ENCODE measurements at places on chromosomes 4 and X. TPM values are rescaled to one million over a fixed set of nuclear protein-coding genes. Genes with fewer than 3 reads are reported as not detected.

GRCh38 chr4:154590329-154591006, at the start of gene FGA:
TSS of gene FGA (minus strand) at chr4:154590742. CDS start at chr4:154590687, 55 bp downstream.
- H3K27ac ChIP-seq: no peak within 1 kb of the TSS
- no peak within 1 kb of the TSS for H3K4me3 ChIP-seq
- peaks cover 9% of the 10 kb centered on the region for H3K27me3 ChIP-seq
- no peaks in the 10 kb centered on the region for H3K4me1 ChIP-seq
- DNase-seq: no peak

The WDR17 gene
- 3.7 TPM for total RNA-seq

DNA sequence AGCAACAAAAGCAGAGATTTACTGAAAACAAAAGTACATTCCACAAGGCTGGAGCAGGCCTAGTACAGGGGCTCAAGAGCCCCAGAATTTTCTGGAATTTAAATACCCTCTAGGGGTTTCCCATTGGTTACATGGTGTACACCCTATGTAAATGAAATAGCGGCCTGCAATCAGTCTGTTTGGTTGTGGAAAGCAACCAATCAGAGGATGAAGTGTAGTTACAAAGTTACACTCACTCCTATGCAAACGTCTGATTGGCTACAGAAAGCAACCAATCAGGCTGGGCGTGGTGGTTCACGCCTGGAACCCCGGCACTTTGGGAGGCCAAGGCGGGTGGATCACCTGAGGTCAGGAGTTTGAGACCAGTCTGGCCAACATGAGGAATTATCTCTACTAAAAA, 13.8 kb upstream of the TXLNG start:
- H3K4me1 ChIP-seq: no peaks in the 10 kb centered on the region
- no peak overlapping the region for H3K4me3 ChIP-seq
- no peaks in the 10 kb centered on the region for H3K27me3 ChIP-seq
- no peak overlapping the region for H3K27ac ChIP-seq

The MAGEB17 gene
- not detected for total RNA-seq

DNA sequence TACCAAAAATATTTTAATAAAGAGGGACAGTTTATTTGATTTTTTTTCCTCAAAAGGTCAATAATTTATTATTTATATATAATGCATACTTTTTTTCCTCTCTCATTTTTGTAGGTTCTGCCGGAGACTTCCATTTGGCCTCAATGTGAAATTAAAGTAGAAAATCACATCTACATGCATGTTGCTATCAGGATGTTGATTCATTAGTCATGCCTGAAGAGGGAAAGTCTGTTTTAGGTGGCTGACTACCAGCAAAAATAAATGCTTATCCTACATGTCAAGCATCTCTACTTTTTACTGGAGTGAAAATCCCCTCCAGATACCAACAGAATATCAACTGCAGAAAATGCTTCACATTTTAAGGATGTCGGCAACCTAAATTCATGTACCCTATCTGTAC, 41.5 kb downstream of the KIAA0232 start:
- H3K27me3 ChIP-seq: no peaks in the 10 kb centered on the region
- H3K27ac ChIP-seq: no peak overlapping the region
- no peak overlapping the region for H3K4me3 ChIP-seq
- H3K4me1 ChIP-seq: no peaks in the 10 kb centered on the region
- no peak for DNase-seq
- no peaks in the 10 kb centered on the region for H3K36me3 ChIP-seq

DNA sequence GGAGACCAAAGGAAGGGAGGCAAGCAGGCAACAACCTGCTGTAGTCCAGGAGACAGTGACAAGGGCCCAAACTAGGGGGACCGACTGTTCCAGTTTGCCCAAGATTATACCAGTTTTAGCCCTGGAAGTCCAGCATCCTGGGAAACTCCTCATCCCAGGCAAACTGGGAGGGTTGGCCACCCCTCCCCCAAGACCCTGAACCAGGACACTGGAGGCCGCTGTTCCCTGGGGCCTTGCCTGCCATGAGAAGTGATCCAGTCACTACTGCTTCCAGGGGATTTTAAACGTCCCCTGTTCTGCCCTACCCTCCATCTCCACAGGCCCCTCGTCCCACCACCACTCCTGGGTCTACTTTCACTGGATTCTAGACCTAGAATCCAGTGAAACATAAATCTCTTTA, 4.3 kb upstream of the DGAT2L6 start:
- no peak for DNase-seq
- H3K27me3 ChIP-seq: no peaks in the 10 kb centered on the region
- no peak overlapping the region for H3K4me3 ChIP-seq
- H3K27ac ChIP-seq: no peak overlapping the region
- no peaks in the 10 kb centered on the region for H3K36me3 ChIP-seq

DNA sequence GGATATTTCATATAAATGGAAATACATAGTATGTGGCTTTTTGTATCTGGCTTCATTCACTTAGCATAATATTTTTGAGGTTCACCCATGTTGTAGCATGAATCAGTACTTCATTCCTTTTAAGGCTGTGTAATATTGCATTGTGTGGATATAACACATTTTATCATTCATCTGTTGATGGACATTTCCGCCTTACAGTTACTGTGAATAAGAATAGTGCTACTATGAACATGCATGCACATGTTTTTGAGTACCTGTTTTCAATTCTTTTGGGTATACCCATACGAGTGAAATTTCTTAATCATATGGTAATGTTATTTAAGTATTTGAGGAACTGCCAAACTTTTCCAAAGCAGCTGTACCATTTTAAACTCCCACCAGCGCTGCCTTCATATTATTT, 539.6 kb upstream of the DIPK2B start:
- H3K27ac ChIP-seq: no peak overlapping the region
- no peaks in the 10 kb centered on the region for H3K27me3 ChIP-seq
- DNase-seq: no peak
- no peaks in the 10 kb centered on the region for H3K36me3 ChIP-seq

The MAGEA1 gene
- total RNA-seq: not detected

GRCh38 chr4:181488926-181489325, 754.3 kb upstream of the TENM3 start:
- DNase-seq: no peak
- H3K27me3 ChIP-seq: no peaks in the 10 kb centered on the region
- H3K27ac ChIP-seq: no peak overlapping the region
- H3K36me3 ChIP-seq: no peaks in the 10 kb centered on the region

The NXF2B gene
- not detected for total RNA-seq

- H3K27ac ChIP-seq: peak overlapping the region; percentile 83
- peaks cover 16% of the 10 kb centered on the region for H3K4me1 ChIP-seq
- no peak overlapping the region for H3K4me3 ChIP-seq
- no peaks in the 10 kb centered on the region for H3K27me3 ChIP-seq
- H3K36me3 ChIP-seq: no peaks in the 10 kb centered on the region
These were observed 99.2 kb downstream of the JADE1 start for GRCh38 chr4:128908735-128909134.

GRCh38 chrX:68284281-68284904, 148.9 kb downstream of the OPHN1 start:
- no peak overlapping the region for H3K4me3 ChIP-seq
- no peak overlapping the region for H3K27ac ChIP-seq
- DNase-seq: no peak
- no peaks in the 10 kb centered on the region for H3K27me3 ChIP-seq
- H3K4me1 ChIP-seq: no peaks in the 10 kb centered on the region
- no peaks in the 10 kb centered on the region for H3K36me3 ChIP-seq

The MMAA gene
- total RNA-seq: 9.3 TPM

The NDST4 gene
- 4.5 TPM for total RNA-seq

GRCh38 chr4:81635739-81636138, 164.0 kb upstream of the RASGEF1B start:
- peak; percentile 83 for DNase-seq
- H3K27me3 ChIP-seq: no peaks in the 10 kb centered on the region
- H3K4me3 ChIP-seq: no peak overlapping the region
- H3K4me1 ChIP-seq: peaks cover 21% of the 10 kb centered on the region
- H3K27ac ChIP-seq: no peak overlapping the region
- no peaks in the 10 kb centered on the region for H3K36me3 ChIP-seq

GRCh38 chr4:184617600-184618196, 31.5 kb downstream of the CASP3 start:
- H3K4me1 ChIP-seq: no peaks in the 10 kb centered on the region
- H3K36me3 ChIP-seq: no peaks in the 10 kb centered on the region
- no peaks in the 10 kb centered on the region for H3K27me3 ChIP-seq
- DNase-seq: no peak

- H3K4me3 ChIP-seq: no peak overlapping the region
- no peak overlapping the region for H3K27ac ChIP-seq
- DNase-seq: no peak
- H3K27me3 ChIP-seq: no peaks in the 10 kb centered on the region
These were observed 132.6 kb upstream of the ANK2 start for GRCh38 chr4:112916868-112917267.

Data from spleen (tissue), 13 donors.